ENCODE measurements at places on chromosomes 12 and 14. TPM values are rescaled to one million over a fixed set of nuclear protein-coding genes. Genes with fewer than 3 reads are reported as not detected.

The HHIPL1 gene
- polyA plus RNA-seq: 2.1 TPM

The GPRC5D gene
- 0.64 TPM for polyA plus RNA-seq

The NRIP2 gene
- polyA plus RNA-seq: 40.6 TPM

The FAIM2 gene
- polyA plus RNA-seq: 5.4 TPM

The KLRD1 gene
- 0.47 TPM for polyA plus RNA-seq

The GPRC5A gene
- 11.7 TPM for polyA plus RNA-seq

The POTEG gene
- not detected for polyA plus RNA-seq

The GLS2 gene
- 2.3 TPM for polyA plus RNA-seq

The GLI1 gene
- 20.5 TPM for polyA plus RNA-seq

The NGB gene
- polyA plus RNA-seq: not detected

The GLIPR1L1 gene
- 0.65 TPM for polyA plus RNA-seq

The HOXC13 gene
- not detected for polyA plus RNA-seq

The LRRC74A gene
- polyA plus RNA-seq: not detected

- no peak for DNase-seq
Observed at GRCh38 chr12:46585854-46586621, 213.5 kb upstream of the SLC38A2 start.

DNA sequence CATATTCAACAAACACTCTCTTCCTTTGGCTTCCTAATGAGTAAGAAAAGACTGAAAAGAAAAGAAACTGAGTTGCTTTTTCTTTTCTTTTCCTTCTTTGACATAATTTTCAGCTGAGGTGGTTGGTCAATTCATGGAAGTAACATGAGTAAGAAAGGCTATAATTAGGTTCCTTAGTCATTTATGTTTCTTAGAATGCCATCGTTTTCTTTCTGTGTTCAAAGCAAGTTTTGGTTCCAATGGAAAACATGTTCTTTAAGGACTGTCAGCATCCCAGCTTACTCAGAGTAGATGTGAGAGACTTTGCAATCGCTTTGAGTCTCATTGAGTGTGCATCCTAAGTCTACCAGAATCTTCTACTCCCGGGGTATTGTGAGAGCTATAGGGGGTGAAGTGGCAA lies 882.4 kb downstream of the DIO2 start:
- no peak for DNase-seq

DNA sequence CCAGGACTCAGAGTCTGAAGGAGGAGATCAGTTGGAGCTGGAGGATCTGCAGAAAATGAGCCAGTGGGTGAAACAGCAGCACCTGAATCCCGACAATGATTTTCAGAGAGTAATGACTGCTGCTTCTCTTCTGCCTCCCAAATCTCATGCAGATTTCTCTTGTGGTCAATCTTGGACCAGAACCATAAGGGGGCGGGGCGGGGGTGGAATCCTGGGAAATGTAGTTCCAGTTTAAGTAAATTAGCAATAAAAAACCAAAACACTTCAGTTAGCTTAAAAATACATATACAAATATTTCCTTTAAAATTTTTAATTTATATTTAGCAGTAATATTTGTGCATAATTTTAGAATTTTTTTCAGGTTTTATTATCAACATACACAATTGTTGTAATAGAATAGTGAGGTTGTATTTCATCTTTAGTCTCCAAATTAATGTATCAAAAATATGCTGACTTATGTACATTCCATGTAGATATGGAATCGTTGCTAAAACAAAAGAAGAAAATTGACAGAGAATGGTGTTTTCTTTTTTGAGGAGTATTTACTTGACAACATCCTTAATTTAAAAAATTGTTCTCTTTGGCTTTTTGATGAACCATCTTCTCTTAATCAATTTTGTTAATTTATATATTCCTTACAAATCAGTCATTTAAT lies 223.5 kb upstream of the SYT10 start:
- no peak for DNase-seq

DNA sequence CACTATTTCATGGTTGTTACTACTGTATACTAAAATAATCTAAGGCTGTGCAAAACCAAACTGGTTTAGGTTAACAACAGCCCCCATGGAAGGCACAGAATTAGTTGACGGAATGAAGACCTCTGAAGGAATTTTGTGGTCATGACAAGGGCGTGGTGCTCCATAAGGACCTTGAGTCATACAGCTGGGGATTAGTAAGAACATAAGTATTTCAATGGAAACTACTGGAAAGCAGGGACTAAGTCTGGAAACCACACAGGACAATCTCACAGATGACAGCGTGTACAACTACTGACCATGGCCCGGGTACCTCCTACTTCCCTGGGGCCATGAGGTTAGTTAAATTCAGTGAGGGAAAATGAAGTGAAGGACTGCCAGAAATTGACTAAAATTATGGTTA lies 98.5 kb upstream of the PLEKHA5 start:
- DNase-seq: no peak

DNA sequence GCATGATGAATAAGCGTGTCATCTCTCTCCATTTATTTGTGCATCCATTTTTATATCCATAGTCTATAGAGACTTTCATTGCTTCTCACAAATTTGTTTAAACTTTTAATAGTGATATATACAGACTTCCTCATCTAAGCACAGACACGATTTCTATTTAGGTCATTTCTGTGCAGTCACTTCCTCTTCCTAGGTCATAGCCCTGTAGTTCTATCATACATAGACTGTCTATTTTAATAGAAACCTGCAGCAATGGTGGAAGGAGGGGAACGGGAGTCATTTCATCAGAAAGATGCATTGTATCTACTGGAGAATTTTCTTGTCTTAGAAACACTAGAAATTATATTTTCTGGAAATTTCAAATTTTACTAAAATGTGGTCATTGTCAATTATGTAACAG lies 133.4 kb upstream of the FGD4 start:
- DNase-seq: no peak

- no peak for DNase-seq
Observed at GRCh38 chr12:94405413-94406116, 54.1 kb downstream of the CEP83 start.

DNA sequence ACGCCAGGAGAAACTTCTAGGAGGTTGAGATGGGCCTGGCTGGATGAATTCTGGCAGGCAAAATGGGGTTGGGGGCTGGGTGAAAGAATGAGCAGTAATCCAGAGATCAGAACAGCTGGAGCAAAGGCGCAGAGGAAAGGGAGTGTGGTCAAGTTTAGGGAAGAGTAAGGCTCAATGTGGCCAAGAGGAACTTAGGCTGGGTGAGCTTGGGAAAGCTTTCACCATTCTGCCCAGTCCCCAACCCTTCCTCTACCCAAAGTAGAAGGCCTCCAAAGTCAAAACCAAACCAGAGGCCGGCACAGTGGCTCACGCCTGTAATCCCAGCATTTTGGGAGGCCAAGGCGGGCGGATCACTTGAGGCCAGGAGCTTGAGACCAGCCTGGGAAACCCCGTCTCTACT lies 10.2 kb upstream of the RABGGTA start:
- no peak for DNase-seq

DNA sequence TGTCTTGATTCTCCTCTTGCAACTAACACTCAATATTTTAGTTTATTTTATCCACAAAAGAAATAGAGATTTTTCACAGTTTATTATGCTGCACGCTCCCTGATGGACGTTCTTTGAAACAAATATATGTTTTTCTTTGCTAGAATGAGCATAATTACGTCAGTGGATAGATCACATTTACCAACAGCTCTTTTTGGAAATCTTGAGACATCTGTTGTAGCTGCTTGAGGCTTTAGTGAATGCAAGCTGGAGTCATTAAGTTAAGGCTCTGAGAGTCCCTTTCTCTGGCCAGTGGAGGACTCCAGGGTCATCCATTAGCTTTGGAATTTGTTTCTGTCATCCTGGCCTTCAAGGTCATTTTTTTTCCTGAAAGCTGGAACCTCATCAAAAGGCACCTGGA lies 405.6 kb upstream of the TMEM132C start:
- DNase-seq: no peak

DNA sequence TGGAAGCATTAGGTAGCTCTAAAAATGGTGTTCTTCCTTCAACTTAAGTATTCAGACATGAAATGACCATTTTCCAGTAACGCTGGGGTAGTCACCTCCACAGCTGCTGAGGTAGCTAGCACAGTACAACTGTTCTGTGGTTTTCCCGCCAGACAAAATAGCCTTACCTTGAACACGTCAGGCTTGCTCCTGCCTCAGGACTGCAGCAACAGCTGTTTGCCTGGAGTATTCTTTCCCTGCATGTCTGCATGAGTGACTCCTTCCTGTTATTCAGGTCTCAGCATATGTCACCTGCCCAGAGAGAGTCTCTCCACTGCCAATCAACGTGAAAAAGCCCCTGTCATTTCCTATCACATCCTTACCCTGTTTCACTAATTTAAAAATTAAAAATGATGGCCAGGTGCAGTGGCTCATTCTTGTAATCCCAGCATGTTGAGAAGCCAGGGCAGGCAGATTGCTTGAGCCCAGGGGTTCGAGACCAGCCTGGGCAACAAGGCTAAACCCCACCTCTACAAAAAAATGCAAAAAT lies 37.9 kb downstream of the WDR89 start:
- DNase-seq: no peak

GRCh38 chr12:128820723-128821432 lies 2.9 kb downstream of the SLC15A4 start:
- no peak for DNase-seq

DNA sequence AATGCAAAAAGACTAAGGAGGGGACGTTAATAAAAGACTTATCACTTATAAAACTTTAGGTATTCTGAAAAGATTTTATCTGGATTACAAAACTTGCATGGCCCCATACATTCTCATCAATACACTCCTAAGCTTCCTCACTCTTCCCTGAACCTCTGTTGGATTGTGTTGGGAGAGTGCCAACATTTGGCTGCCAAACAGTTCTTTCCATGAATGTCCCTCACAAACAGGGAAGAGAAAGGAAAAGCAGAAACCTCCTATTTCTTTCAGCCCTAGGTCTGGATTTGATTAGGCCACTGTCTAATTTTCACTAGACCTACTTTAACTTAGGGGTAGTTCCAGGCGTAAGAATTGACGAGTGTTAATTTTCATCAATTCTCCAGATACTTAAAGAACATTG lies 11.7 kb downstream of the PTHLH start:
- no peak for DNase-seq

- DNase-seq: no peak
Observed at GRCh38 chr12:25979563-25979962, 21.1 kb downstream of the RASSF8 start.

GRCh38 chr12:132389526-132390286 lies 60.3 kb upstream of the GALNT9 start:
- no peak for DNase-seq

GRCh38 chr14:71320107-71320733 lies 413.0 kb downstream of the PCNX1 start:
- peak; percentile 99 for DNase-seq

GRCh38 chr12:89187507-89187906 lies 164.8 kb downstream of the DUSP6 start:
- no peak for DNase-seq

- no peak for DNase-seq
Observed at GRCh38 chr12:54368025-54368708, 3.9 kb upstream of the GPR84 start.

DNA sequence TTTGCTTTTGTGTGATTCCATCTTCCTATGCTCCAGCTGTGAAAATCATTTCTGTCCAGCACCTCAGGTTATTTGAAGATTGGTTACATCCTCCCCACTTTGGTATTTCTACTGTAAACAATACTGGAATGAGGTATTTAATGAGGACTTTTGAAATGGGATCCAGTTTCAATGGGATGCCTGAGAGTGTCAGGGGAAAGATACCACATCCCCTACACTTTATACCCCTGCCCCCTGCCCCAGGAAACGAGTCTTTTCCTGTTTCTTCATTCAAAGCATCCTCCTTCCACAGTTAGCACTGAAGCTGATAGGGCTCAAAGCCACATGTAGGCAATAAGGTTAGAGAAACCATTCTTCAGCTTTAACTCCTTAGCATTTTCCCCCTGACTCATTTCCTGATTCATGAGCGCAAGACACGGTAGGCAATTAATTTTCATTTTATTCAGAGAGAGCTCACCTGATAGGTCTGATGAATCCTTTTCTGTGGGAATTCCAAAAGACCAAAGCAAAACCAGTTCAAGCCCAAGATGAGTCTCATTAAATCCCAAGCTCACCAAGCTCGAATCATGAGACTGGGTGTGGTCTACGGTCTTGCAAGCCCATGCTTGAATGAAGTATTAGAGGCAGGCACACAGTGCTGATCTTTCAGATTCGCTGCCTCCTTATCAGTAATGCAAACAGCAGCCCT lies 143.6 kb upstream of the CRY1 start:
- peak; percentile 63 for DNase-seq

GRCh38 chr12:67220065-67220464 lies 49.1 kb upstream of the CAND1 start:
- no peak for DNase-seq

DNA sequence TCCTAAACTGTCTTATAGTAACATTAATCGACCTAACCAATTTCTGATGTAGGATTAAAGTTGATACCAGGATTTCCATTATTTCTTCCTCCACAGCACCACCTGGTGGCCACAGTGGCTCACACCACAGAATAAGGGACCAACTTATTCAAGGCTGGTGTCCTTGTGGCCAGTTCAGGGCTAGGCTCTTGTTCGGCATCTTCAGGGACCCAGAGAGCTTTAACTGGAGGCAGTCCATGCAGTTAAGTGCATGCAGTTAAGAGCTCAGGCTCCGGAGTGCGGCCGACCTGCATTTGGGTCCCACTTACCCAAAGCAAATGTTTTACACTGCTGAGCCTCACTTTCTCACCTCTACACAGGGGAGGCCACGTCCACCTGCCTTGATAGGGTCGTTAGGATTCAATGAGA lies 42.0 kb upstream of the GPR68 start:
- DNase-seq: peak; percentile 69

- DNase-seq: no peak
Observed at GRCh38 chr14:50397390-50398188, 908 bp upstream of the CDKL1 start.

DNA sequence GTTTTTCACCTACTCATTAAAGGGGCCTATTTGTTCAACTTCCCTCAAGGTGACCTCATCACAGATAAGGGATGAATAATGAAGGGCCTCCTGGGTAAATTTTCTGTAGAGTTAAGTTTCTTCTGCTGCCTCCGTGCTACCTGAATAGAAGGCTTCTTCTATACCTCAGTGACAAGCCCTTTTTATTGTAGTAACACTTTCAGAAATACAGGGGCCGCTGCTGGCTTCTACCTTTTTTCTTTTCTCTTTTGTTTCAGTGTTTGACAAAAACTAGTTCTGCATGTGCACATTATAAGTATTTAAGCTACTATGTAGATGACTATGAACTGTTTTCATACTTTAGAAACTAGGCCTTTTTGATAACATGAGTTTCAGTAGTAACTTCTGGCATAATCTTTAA lies 207.0 kb downstream of the NAV3 start:
- no peak for DNase-seq

GRCh38 chr14:93108105-93108504 lies 7.6 kb downstream of the ITPK1 start:
- DNase-seq: no peak

DNA sequence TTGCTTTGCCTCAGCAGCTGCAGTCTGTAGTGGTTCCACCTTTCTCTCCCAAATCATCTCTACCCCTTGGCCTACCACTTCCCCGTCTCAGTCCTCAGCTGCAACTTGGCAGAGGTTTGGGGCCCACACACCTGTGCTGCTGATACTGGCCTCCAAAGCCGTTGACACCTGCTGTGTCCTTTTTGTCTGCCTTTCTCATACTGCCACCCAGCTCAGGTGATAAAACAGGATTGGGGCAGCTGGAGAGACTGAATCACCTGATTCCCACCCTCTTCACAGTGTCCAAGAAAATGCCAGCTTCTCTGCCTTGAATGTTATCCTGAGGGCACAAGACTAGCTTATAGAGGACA lies 103.7 kb downstream of the ETV6 start:
- DNase-seq: no peak
